Fibroblast of the conjunctiva (primary cell): ENCODE measurements at places on chromosomes 1 and 21.

GRCh38 chr1:100542285-100542684 is 4.3 kb downstream of the GPR88 start:
- no peak for DNase-seq

GRCh38 chr1:205547936-205548827 is 43.7 kb downstream of the CDK18 start:
- no peak for DNase-seq

DNA sequence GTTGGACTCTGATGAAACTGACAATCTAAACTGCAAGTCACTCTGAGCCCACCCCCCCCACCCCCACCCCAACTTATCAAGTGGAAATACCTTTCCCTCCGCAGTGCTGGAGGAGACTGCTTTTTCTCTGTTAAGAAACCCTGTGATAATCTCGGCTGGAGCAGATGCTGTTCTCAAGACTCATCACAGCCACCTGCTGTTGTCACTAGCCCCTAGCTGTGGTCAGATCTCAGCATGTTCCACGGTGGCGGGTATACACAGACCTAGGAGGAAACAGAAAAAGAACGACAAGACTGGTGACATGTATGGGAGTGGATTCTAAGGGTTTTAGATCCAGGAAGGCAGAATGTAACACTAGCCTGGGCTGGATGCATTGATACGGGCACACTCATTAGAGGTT is 2.3 kb downstream of the ACTL8 start:
- no peak for DNase-seq

DNA sequence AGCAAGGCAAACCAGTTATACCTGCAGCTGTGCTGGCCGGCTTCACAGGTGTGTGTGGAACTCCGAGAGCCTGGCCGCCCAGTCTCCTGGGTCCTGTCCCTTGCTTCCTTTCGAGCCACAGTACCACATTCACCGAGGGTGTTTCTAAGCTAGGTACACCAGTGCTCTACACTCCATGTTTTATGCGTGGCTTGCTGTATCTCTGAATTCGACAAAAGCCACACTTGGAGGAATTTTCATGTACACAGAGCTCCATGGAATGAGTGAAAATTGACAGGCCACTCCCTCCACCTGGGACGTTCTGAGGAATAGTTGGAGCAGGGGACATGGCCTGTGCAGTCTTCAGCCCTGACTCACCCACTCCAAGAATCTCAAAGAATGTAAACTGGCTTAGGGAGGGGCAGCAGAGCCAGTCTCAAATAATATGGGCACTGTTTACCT is 14.0 kb downstream of the ETS2 start:
- no peak for DNase-seq

DNA sequence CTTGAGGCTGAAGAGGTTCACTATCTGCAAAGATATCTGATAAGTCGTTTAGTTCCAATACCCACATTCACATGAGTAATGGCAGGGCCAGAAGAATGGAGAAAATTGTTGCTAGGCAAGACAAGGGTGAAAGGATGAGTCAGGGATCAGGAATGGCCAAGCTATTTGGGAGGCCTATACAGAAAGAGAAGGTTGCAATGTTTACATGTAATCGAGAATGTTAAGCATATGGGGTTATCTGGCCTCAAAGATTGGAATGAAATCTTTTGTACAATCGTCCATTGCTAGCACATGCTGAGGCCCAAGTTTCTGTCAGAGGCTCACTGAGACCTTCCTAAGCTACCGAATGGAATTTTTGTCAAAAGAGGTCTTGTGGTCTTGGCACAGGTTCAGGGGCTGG is 299.9 kb upstream of the PLD5 start:
- peak; percentile 21 for DNase-seq

DNA sequence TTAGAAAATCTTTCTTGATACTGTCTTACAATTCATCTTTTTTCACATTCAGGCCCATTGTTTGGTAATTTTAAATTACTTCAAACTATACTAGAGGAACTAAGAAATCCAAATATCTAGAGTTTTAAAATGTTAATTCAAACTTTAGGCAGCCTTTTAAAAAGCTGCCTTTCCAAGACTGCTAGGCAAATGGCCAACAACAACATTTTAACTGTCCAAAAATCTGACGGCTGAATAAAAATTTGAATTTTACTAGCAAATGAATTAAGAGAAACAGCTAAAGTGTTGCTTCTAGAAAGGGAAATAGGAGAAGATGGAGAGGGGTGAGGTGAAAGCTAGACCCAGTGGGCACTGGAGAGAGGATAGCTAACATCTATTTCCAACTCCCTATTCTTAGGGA is 17.2 kb downstream of the DPYD start:
- peak; percentile 34 for DNase-seq

DNA sequence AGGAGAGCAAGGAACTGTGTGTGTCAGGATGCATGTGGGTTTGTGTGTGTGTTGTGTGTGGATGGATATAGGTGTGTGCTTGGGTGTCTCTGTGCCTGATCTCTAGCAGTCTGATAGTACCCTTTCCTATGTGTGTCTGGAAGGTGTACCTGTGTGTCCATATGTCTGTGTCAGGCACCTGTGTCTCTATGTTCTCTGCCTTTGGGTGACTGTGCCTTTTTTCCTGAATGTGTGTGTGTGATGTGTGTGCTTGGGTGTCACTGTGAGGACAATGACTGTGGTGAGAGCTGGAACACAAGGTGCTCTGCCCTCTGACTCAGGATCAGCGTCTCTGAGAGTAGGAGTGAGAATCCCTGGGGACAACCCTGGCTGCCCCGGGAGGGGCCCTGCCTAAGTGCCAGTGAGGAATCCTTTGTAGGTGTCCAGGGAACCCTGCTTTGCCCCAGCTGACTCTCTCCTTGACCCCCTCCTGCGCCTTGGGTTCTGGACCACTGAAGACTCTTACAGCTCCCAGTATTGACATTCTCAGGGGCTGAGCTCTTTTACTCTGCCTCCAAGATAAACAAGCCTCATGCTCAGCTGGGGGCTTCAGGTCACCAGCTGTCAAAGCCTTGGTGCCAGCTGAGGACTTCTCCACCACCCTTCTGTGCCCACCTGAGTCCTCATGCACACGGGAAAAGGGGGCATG is 735 bp upstream of the EFNA3 start:
- no peak for DNase-seq

DNA sequence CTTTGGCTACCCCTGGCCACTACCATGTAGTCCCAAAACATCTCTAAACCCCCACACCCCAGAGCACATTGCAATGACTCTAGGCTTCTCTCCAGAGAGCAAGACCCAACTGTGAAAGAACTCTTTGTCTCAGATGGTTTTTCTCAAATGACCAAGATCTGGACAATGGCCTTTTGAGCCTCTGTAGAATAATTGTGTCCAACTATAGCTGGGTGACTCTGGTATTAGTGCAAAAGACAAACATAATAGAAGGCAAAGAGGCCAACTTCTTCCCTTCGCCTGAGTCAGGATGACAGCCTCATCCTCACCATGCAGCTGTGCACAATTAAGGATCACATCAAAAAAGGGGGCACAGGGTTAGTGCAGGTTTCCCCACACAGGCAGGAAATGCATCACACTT is 139.6 kb downstream of the BRINP2 start:
- DNase-seq: no peak

DNA sequence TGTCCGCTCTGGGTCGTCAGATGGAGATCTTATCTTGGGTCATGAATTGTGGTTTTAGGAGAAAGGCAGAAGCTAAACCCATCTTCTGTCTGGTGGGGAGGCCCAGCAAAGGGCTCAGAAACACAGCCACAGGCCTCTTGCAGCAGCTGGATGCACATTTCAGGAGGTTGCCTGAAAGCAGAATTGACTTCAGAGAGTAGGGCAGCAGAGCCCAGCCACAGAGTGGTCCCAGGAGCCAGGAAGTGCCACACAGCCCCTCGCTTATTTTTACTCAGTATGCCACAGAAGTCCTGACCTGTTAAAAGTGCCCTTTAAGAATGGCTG is 8.3 kb upstream of the RIPK4 start:
- DNase-seq: no peak

GRCh38 chr1:162367772-162368171 is 8.9 kb downstream of the SPATA46 start:
- DNase-seq: no peak

- no peak for DNase-seq
These were observed 136.7 kb upstream of the SYT6 start for GRCh38 chr1:114290341-114290740.

GRCh38 chr1:47840393-47841190 is 156.6 kb downstream of the TRABD2B start:
- no peak for DNase-seq

DNA sequence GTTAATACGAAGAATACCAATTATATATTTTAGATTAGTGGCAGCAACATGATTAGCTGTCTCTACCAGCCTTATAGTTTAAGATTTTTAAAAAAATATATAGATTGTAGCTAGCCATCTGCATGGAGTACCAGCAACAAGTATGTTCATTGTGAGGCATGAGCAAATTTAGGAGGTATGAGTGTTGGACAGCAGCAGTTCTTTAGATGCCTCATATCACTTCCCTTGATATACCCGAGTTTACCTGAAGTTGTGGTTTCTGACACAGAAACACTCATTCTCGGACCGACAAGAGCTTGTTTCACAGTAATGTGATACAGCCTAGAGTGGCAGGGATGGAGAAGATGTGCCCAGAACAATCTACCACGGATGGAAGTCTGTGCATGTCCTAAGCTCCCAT is 69.1 kb downstream of the RGS18 start:
- no peak for DNase-seq

- DNase-seq: no peak
These were observed 91.0 kb downstream of the SIPA1L2 start for GRCh38 chr1:232538943-232539302.

DNA sequence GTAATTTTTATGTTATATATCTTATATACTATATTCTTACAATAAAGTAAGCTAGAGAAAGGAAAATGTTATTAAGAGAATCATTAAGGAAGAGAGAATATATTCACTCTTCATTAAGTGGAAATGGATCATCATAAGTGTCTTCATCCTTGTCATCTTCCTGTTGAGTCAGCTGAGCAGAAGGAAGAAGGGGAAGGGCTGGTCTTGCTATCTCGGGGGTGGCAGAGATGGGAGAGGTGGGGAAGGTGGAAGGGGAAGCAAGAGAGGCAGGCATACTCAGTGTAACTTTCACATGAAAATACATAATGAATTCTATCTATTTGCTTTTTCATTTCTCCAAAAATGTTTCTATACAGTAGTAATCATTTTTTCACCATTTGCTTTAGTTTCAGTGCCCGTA is 5.1 kb downstream of the DNASE2B start:
- DNase-seq: no peak

DNA sequence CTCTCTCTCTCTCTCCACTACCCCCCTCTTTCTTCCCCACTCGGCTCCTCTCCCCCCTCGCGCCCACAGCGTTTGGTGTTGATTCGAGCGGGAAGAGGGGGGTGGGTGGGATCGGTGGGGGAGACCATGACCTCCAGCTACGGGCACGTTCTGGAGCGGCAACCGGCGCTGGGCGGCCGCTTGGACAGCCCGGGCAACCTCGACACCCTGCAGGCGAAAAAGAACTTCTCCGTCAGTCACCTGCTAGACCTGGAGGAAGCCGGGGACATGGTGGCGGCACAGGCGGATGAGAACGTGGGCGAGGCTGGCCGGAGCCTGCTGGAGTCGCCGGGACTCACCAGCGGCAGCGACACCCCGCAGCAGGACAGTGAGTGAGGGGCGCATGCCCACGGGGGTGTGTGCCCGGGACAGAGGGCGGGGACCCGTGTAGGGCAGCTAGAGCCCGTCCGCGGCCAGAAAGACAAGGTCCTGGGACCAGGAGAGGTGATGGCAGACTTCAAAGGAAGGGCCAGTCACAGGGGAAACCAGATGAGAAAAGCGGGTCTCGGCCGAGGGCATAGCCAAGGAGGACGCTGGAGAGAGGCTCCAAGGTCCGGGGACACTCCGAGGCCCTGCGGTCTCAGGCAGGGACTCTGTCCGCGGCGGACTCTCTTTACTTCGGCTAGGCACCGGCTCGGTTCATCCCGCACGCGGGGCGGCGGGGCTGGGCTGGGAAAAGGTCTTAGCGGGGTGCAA is at the start of gene PRRX1:
TSS of gene PRRX1 (plus strand) at position 39 of the 735 bp plus-strand sequence. CDS start at position 127, 88 bp downstream.
- DNase-seq: no peak

DNA sequence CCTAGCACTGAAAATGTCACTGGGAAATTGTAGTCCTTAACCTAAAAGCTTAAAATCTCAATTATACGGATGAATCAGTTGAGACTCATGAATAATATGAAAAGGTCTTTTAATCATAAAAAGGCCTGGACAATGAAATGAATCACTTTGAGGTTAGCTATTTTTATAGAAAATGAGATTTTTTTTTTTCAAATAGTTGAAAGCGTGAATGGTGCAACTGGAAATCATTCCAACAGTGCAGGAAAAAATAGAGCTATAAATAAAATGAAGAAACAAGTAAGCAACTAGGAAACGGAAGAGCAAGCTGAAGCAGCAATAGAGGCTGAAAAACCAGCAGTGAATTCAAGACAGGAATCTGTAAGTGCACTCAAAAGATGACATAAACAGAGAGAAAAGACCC is 142.9 kb downstream of the BACH1 start:
- no peak for DNase-seq

DNA sequence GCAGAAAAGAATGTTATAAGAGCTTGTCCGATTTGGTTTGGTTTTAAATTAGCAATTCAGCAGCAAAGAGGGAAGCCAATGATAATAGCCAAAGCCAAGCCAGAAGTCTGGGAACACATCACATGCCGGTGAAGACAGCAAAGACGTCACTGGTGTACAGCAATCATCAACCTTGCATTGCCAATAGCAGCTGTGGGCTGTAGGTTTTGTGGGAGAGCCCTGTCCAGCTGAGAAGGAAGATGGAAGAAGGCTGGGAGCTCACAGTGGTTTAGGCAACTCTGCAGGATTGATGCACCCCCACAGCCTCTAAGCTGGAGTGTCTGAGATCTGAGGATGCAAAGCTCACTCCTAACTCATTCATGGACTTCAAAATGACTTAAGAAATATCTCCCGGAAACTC is 338.7 kb downstream of the SIPA1L2 start:
- DNase-seq: no peak

GRCh38 chr21:38699048-38699447 is 106.7 kb upstream of the ETS2 start:
- DNase-seq: no peak

- no peak for DNase-seq
These were observed 3.2 kb downstream of the DVL1 start for GRCh38 chr1:1345860-1346500.

DNA sequence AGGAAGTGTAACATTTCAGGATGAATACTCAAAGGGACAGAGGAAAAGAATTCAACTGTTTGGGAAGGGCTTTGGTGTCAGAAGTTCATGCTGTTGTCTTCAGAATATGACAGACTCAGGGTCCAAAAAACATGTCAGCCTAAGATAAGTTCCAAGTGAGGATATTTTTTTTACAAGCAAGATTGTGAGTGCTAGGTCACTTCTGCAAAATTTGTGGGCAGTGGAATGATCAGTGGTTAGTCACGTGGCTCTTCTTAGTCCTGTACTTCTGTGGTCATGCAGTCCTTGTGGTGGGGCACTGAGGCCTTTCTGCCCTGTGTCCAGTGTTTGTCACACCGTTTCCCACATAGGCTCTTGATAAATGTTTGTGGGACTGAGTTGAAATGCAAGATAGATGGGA is 5.2 kb downstream of the RGL1 start:
- DNase-seq: no peak
